Suprapubic skin (tissue), 4 donors: ENCODE measurements at places on chromosomes 6 and 20. TPM values are rescaled to one million over a fixed set of nuclear protein-coding genes. Genes with fewer than 3 reads are reported as not detected.
A peak's percentile ranks its signal among the peaks of the same experiment; 100 is the strongest.

- no peak for DNase-seq
Measured at GRCh38 chr20:58585753-58586540, 65.1 kb upstream of the STX16 start.

DNA sequence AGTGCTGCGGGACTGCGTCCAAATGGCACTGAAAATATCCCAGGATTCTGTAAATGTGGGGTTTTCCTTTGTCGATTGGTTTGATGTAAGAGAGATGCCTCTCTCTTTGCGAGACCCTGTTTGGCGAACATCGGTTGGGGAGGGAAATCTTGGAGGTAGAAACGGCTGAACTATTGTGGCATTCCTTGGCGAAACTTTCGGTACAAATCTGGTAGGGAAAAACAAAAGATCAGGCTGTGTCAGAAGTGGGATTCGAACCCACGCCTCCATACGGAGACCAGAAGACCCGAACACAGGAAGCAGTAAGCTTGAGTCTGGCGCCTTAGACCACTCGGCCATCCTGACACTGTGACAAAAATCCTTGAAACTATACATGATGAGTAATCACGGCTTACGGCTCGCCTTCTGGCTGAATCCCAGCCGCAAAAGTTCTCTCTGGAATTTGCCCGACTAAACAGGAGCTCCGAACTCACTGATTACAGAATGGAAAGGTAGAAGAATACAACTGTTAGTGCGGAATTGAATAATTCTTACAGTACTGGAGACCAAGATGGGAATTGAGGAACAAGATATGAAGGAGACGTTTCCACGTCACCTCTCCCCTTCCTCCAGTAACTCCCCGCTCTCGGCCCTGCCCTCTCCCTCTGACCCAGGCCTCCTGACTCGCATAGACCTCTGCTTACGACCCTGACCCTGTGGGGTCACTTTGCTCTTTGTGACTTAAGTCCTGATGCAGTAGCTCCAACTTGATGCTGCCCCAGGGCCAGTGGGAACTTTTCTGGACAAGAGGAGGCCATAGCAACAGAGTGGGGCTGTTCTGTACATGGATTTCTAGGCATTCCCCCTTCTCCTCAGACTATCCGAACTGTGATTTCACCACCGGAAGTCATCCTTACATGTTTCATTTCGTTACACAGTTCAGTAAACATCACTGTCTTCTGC lies 132.8 kb upstream of the ZNF184 start:
- DNase-seq, result no peak

GRCh38 chr6:106967936-106968555 lies 6.5 kb downstream of the CD24 start:
- DNase-seq, result no peak

- no peak for DNase-seq
Measured at GRCh38 chr6:15969236-15969778, 159.6 kb upstream of the MYLIP start.

DNA sequence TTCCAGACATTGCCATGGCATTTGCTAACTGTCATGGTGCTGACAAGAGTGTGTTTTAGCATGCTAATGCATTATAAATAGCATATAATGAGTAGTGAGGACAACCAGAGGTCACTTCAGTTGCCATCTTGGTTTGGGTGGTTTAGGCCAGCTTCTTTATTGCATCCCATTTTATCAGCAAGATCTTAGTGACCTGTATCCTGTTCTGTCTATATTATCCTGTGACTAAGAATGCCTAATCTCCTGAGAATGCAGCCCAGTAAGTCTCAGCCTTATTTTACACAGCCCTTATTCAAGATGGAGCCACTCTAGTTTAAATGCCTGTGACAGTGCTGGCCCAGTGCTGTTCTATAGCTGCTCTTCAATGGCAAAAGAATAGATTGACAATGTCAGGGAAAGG lies 781.0 kb upstream of the ADGRB3 start:
- DNase-seq, result no peak

DNA sequence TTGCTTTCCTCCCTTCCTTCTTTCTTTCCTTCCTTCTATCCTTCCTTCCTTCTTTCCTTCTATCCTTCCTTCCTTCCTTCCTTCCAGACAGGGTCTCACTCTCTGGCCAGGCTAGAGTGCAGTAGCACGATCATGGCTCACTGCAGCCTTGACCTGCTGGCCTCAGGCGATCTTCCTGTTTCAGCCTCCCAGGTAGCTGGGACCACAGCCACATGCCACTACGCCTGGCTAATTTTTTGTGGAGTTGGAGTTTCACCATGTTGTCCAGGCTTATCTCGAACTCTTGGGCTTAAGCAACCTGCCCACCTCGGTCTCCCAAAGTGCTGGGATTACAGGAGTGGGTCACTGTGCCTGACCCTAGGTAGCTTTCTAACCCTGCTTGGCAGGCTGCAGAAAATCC lies 12.2 kb upstream of the SEC63 start:
- no peak for DNase-seq

- no peak for DNase-seq
Measured at GRCh38 chr20:47454298-47455132, 47.2 kb upstream of the NCOA3 start.

- no peak for DNase-seq
Measured at GRCh38 chr20:21684671-21685070, 20.8 kb upstream of the PAX1 start.

- DNase-seq, result no peak
Measured at GRCh38 chr6:130720076-130720715, 107.0 kb upstream of the SMLR1 start.

DNA sequence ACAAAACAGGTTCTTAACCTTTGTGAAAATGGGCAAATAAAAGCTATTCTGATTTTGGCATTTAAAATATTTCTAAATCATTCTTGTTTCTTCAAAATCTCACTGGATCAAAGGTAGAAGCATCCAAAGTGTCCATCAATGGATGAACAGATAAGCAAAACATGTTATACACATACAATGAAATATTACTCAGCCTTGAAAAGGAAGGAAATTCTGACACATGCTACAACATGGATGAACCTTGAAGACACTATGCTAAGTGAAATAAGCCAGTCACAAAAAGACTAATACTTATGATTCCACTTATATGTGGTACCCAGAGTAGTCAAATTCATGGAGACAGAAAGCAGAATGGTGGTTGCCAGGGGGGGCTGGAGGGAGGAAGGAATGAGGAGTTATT lies 45.9 kb downstream of the SNX14 start:
- DNase-seq, result no peak

DNA sequence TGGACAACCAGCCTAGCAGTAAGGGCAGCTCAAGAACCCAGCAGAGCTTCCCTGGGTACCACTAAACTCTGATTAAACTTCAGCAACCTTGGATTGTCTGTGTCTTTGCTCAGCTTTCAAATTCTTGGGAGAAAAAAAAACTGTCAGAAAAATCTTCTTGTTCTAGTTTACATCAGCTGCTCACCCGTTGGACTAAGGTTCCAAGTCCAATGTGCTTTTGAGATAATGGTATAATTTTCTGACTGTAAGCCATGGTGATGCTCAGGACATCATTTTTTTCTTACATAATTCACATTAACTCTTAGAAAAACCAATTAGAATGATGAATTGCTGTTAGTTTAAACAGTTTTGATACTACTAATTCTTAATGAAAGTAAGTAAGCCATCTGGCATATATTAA lies 145.8 kb downstream of the COL9A1 start:
- DNase-seq, result no peak

DNA sequence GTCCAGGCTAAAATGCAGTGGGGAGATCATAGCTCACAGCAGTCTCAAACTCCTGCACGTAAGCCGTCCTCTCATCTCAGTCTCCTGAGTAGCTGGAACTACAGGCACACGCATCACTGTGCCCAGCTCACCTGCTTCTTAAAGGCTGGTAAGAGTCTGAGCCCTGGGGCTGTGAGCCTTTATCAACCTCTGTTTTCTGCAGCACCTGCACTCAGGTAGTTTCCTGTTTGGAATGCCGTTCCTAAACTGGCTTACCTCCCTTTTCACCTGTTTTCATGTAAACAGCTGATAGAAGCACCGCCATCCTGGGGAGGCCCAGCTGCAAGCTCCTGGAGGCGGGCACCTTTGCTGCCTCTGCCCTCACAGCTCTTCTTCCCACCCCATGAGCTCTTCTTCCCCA lies 45.4 kb downstream of the SLC24A3 start:
- peak; percentile 35 for DNase-seq

DNA sequence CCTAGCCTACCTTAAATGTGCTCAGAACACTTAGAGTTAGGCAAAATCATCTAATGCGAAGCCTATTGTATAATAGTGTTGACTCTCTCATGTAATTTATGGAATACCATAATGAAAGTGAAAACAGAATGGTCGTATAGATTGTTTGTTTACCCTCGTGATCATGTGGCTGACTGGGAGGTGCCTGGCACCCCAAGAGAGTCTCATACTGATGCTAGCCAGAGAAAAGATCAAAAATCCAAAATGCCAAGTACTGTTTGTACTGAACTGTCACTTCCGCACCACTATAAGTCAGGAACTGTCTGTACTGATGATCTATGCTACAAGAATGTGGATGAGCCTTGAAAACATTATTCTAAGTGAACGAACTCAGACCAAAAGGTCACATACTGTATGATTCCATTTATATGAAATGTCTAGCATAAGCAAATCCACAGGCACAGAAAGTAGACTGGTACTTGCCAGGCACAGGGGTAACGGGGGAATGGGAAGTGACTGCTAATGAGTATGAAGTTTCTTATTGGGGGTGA lies 22.4 kb downstream of the ZMYND8 start:
- DNase-seq, result no peak

DNA sequence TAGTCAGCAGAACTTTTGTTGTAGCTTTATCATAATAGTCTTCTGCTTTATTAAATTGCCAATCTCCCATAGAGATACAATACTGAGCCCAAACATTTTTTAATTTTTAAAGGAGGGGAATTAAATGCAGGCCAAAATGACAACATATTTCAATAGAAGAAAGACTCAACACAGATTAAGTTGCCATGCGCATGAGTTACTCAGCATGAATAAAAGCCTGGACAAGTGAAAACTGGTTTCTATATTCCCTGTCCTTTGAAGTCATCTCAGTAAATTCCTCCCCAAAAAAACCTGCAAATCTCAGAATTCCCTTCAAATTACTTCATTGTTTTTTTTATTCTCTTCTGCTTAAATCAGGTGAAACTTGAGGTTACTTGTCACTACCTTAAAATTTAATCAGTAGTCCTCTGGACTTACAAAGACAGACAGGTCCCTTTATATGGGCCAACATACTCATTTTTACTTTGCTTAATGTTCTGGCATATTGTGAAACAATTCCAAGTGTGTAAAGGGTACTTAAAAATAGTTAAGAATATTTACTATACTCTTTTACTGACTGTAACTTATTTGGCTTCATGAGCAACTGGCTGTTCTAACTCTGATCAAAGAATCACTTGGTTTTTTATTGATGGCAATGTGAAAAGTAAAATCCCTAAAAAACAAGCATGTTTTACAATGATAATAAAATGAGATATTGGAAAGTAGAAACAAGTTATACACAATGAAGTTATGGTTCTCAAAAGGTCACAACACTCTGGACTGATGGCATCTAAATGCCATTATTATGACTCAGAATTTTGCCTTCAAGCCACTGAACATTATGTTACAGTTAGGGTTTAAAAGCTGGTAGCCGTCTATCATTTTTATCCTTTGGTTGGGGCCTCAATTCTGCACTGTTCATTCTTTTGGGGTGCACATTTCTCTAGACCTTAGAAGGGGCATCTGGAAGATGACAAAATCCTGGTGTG lies 49.9 kb upstream of the COL21A1 start:
- no peak for DNase-seq

- DNase-seq, result peak; percentile 84
Measured at GRCh38 chr20:31496761-31497295, 17.4 kb upstream of the HM13 start.

DNA sequence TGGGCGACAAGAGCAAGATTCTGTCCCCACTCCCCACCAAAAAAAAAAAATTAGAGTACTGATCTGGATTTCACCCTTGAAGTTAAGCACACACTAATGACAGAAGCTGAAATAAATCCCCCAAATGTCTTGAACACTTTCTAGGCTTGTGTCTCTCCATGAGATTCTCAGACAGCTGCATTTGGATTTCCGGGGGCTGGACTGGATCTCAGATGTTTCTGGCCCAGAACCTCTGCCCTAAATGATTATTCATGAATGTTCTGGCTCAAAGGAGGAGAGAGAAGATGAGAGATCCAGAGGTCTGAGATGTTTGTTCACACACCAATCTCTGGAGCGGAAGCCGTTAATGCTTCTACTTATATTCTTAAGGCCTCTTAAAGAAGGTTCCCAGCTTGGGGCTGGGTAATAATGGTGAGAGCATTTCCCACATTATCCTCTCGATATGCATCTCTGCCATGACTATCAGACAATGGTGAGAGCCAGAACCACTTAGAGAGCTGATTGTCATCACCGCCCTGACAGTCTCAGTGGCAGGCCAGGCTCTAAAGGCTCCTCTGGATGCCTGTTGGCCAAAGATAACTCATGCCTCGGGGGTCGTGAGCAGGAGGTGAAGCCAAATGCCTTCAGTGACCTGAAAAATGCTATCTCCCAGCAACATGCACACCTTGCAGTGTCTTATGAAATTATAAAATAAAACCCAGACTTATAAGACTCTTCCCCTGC lies 127.9 kb upstream of the AGPAT4 start:
- no peak for DNase-seq

DNA sequence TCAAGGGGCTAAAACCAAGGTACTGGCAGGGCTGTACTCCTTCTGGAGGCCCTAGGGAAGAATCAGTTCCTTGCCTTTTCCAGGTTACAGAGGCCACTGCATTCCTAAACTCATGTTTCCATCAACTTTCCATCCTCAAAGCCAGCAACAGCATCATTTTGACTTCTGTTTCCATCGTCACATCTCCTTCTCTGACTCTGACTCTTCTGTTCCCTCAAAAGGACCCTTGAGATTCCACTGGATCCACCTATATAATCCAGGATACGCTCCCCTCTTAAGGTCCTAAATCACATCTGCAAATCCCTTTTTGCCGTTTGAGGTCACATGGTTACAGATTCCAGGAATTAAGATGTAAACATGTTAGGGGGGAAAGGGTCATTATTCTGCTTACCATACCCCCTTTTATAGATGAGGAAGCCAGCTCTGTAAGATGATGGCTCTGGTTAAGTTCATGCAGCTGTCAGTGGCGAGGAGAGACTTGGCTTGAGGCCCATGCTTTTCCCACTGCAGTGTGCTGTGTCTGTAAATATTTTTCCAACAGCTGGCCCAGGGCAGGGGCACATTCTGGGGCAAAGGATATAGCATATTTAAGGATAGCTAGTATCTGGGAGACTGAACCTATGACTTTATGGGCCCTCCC lies 114.6 kb downstream of the TNFRSF21 start:
- DNase-seq, result no peak

GINS1 gene
- 2.4 TPM for total RNA-seq

RALGAPA2 gene
- 97.8 TPM for total RNA-seq

SPTLC3 gene
- 62.8 TPM for total RNA-seq

ADAM33 gene
- 24.3 TPM for total RNA-seq

PRDM13 gene
- total RNA-seq, result not detected

SCAF8 gene
- 39.9 TPM for total RNA-seq

HS3ST5 gene
- not detected for total RNA-seq

MROH8 gene
- total RNA-seq, result 1.9 TPM

RAB44 gene
- 0.16 TPM for total RNA-seq

MYMX gene
- not detected for total RNA-seq

GJA10 gene
- total RNA-seq, result not detected

IP6K3 gene
- not detected for total RNA-seq

HTR1B gene
- total RNA-seq, result not detected

OPN5 gene
- not detected for total RNA-seq

RNF182 gene
- 0.80 TPM for total RNA-seq

SLC17A1 gene
- not detected for total RNA-seq

MOCS1 gene
- 8.3 TPM for total RNA-seq

CLDN20 gene
- not detected for total RNA-seq

TMEM181 gene
- 17.5 TPM for total RNA-seq

FAM229B gene
- total RNA-seq, result 3.9 TPM

PACSIN1 gene
- not detected for total RNA-seq
